ENCODE measurements at places on chromosomes 5 and 9.

GRCh38 chr5:4313138-4313537, 717.5 kb downstream of the IRX1 start:
- DNase-seq: no peak

DNA sequence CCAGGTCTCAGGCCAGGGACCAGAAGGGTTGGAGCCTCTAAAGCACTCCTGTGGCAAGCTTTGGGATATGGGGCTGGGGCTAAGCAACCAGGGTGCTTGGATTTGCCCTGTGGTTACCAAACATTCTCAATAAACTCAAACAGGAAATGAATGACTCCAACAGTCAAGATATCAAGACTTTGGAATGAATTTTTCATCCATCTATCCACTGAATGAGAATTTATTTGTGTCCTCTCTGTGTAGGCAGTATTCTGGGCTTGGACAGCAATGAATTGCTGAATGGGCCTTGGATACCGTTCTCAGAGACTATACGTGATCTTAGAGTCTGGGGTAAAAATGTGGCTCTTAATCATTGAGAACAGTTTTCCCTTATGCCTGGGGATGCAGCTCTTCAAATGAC, 212.5 kb downstream of the DAB2IP start:
- no peak for DNase-seq

- no peak for DNase-seq
Observed at GRCh38 chr9:98488571-98489312, 220.0 kb downstream of the GABBR2 start.

DNA sequence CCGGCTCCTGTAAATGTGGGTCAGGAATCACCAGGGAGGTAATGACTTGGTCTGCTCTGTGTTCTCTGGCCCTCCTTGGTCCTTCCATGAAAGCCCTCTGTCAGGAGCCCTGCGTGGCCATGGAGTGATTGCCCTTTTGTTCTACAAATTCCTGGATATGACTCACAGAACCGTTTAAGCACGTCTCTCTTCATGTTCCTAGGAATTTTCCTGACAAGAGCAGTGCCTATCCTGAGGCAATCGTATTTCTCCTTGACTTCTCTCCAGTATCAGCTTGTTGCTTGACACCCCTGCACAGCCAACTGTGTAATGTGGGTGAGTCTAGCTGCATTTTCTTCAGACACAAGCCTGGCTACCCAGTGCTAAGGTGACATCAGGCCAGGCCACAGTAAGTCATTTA, 274.3 kb upstream of the ZNF462 start:
- DNase-seq: no peak

DNA sequence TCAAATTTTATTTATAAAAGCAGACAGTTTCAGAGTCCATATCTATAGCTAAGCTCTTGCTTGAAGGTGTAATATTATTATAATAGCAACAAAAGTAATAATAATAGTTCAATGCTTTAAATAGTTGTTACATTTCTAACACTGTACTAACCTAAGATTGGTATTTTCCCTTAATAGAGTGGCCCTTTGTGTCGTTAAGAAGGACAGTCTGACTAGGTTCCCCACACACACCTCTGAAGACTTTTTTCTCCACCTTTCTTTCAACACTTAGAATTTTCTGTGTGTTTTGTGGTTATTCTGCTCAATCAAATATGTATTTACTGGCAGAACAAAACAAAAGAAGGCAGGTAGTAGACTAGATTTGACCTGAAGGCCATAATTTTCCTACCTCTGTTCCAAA, 223.2 kb upstream of the ACO1 start:
- DNase-seq: no peak

DNA sequence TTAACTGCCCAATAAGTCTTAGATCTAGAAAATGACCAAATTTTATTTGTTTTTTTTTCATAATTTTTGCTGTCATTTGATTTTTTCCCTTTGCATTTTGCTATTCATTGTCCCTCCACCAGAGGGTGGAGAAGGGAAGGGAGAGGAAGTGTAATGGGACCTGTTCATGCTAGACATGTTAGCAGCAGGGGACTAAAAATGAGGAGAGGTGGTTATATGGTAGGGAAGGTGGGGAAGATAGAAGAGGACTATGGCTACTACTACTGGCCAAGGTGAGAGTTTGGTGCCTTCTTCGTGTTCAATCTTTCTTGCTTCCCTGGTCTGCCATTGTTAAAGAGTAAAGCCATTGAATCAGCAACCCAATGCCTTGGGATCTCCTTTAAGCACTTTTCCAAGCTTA, 6.4 kb downstream of the GRIA1 start:
- DNase-seq: no peak

GRCh38 chr9:22855980-22856379, 409.4 kb downstream of the DMRTA1 start:
- no peak for DNase-seq

GRCh38 chr9:105052346-105052745, 124.4 kb upstream of the ABCA1 start:
- DNase-seq: no peak

- DNase-seq: no peak
Observed at GRCh38 chr5:143281226-143281625, 122.3 kb downstream of the NR3C1 start.

DNA sequence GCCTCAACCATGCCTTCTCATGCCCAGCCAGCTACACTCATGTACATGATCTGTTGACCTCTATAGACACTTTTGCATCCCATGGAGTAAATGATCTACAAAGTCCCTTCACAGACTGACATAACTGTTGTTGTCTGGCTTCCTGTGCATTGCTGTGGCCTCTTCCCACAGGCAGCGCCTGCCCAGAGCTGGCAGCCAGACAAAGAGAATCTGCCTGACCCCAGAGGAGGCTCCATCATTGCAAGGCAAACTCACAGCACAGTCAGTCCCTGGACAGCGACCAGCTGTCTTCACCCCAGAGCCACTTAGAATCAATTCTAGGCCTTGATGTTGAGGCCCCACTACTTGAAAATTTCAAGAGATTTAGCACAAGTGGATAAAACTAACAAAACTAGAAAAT, 65.5 kb downstream of the INSYN2B start:
- no peak for DNase-seq

GRCh38 chr9:20002011-20002410, 213.2 kb upstream of the SLC24A2 start:
- DNase-seq: no peak

GRCh38 chr5:60403343-60404006, 296.5 kb downstream of the DEPDC1B start:
- DNase-seq: no peak

- no peak for DNase-seq
Observed at GRCh38 chr5:134005417-134006061, 764 bp upstream of the VDAC1 start.

DNA sequence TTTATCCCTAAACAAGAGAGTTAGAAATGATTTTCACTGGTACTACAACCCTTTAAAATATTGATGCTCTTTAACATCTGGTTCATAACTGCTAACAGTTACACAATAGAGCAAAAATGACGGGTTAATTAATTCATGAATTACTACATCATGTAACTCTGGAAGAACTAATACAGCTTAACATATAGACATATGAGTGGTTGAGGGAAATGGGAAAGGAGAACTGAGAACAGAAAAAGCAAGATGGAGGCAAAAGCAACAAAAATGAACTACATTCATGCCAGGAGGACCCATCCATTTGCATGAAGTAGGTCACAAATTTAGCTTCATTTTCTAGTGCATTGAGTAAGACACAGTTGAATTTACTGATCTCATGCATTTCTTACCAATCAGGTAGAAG, 61.8 kb downstream of the C9 start:
- no peak for DNase-seq

DNA sequence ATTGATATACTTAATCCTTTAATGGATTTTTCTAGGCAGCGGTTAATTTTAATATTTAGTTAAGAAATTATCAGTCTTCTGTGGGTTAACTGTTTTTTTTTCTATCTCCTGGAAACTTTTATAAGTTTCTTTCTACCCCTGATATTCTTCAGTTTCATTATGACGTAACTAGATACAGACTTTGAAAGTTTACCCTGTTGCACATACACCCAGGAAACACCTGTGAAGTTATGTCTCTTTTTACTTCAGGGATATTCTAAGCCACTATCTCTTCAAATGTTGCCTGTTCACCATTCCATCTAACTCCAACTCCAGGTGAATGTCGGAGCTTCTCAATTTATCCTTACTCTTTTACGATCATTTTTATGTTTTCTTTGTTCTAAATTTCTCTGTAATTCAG, 329.0 kb downstream of the ICE1 start:
- no peak for DNase-seq

DNA sequence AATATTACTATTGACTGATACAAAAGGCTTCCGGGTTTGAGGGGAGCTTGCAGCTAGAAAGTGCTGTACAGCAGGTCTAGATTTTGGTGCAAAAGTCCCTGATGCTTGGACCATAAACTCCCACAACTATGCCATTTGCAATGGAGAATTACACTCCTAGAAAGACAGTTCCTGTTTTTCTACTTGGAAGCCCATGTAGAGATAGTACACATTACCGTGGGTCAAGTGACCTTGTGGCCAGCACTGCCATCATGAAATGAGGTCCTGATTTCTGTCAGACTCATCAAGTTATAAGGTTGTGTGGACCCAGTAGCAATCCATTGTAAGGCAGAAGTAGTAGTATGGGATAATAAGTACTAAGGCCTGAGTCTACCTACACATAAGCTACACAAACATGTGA, 42.8 kb upstream of the TNFSF8 start:
- DNase-seq: no peak

DNA sequence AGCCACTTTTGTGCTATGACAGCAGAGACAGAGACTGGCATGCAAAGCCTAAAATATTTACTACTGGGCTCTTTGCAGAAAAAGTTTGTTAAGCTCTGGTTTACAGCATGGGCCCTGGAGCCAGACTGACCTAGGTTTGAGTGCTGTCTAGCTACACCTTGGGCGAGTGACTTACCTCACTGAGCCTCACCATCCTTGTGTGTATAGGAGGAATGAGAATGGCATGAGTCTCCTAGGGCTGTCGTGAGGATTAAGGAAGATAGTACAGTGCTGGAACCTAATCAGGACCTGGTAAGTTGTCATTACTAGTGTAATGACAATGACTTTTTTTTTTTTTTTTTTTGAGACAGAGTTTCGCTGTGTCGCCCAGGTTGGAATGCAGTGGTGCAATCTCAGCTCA, 65.2 kb downstream of the MSX2 start:
- no peak for DNase-seq

GRCh38 chr9:6917162-6917561, 159.4 kb downstream of the KDM4C start:
- no peak for DNase-seq

DNA sequence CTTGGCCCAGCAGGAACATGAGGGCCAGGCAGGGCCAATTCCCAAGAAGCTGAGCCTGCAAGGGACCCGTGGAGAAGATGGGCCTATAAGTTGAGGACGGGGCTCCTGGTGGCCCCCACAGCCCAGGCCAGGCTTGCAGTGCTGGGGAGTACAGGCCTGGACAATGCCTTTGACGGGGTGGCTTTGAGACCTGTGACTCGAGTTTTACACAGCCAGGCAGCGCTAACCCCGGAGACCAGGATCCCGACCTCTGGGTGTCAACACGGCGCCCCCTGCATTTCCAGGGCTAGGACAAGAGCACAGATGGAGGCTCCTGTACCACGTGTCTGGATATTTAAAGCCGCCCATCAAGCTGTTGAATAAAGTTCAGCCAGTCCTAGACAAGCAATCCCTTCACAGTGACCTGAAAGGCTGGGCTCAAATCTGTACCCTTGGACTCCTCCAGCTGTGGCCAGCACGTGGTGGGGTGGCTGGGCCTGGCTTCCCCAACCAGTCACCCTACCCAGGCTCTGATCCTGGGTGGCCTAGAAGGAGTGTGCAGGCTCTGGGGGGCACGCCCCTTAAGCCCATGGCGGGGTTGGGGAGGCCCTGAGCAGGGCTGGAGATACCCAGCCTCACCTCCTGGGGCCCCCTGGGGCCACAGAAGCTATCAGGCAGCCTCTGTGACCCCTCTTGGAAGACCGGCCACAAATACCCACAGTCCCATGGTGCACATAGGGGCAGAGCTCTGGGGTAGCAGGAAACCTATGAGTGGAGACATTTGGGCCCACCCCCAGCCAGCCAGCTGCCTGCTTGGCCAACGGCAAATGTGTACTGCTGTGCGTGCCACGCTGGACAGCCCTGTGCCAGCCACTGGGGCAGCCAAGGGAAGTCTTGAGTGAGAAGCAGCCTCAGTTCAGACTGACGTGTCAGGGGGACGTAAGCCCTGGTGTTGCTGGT, 88.7 kb downstream of the NTNG2 start:
- DNase-seq: no peak

- no peak for DNase-seq
Observed at GRCh38 chr9:3969590-3970260, 330.1 kb downstream of the GLIS3 start.

DNA sequence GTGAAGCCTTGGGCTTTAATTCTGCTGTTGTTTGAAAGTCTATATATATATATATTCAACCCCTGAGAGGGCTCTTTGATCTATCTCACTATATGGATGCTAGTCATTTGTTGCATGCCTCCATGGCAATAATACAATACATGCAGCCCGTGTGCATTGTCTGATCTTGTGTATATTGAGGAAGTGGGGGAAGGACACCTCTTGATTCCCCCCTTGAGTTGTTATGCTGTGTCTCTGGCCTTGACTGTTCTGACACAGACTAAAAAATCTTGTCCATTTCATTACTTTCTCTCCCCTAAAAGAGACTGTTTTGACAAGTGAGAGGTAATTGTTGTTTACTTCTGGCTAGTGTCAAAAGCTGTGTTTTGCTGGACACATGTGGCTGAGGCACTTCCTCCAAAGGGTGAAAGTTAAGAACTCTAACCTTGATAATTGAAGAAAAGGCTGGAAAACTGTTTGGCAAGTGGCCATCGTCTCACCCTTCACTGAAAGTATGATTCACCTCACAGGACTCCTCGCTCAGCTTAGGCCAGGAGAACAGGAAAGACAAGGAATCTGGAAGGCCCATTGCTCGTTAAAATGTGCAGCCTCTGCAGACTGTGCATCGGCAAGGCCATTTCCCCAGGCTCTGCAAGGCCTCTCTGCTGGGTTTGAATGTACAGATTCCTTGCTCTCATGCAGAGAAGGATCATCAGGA, 304.0 kb downstream of the PRELID2 start:
- DNase-seq: no peak

DNA sequence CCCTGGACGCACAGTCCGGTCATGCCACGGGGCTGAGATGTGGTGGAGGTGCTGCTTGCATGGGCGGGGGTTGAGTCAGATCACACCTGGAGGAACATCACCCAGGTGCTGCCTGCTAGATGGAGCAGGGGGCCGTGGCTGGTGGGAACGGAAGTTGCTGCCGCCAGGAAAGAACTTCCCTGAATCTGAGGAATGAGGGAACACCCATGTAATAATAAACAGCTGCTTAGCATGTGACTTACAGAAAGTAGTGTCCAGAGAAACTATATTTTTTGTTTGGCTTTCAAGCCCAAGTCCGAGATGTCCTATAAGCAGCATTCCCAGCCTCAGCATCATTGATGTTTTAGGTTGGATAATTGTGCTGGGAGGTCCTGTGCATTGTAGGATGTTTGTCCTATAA, 27.1 kb upstream of the FAM240B start:
- DNase-seq: no peak

- no peak for DNase-seq
Observed at GRCh38 chr9:26244661-26245451, 566.6 kb upstream of the TUSC1 start.
